ENCODE measurements at places on chromosomes 7 and 10.

DNA sequence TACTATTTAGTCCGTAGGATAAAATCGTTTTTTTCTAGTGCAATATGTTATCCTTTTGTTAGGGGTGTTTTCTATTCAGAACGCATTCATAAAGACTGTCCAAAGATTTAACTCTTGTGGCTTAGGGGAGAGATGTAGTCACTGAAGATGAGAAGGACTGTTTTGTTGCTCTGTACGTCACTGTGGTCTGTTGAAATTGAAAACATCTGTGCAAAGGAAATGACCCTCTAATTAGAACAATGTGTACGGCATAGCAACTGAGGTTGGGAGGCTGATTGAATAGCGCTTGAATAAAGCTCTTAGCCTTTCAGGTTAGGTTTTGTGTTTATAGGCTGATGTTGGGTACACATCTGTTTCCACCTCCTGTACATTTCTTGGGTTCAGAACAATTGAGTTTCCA lies 453.4 kb upstream of the AKR1E2 start:
- no peak for DNase-seq

DNA sequence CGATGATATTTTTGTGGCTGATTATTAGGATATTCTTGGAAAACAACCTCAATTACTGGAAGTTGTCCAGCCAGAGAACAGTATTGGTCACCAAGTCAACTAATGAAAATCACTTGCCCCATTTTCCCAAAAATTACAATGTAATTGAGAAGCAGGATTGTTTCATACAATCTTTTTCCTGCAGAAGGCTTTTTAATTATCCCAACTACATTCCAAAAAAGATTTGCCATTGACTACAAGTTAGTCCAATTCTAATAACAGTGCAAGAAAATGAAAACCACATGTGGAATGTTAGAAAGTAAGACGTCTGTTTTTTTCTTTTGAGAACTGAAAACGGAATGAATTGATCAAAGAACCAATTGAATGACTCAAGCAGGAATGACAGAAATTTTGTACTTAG lies 1195.8 kb downstream of the SORCS1 start:
- DNase-seq = no peak

DNA sequence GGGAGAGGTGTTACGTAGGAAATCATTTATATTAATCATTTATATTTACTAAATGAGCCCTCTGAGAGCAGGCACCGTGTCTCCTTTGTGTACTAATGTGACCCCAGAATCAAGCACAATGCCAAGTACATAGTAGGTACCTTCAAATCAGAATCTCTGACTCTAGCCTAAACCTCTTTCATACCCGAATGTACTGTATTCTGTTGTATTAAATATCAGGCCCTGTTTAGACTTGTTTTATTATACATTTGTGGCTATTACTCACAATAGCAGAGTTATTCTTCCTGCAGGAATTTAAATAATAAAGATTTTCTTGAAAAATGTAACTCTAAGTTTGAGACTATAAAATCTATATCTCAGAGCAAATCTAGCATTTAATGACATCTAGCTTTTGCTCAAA lies 297.3 kb downstream of the EXOC4 start:
- no peak for DNase-seq

GRCh38 chr10:50379616-50380015 lies 128.3 kb upstream of the ASAH2 start:
- no peak for DNase-seq

GRCh38 chr7:155506854-155507337 lies 39.5 kb downstream of the CNPY1 start:
- no peak for DNase-seq

- no peak for DNase-seq
These were observed 197.3 kb upstream of the PODXL start for GRCh38 chr7:131753620-131754222.

- DNase-seq = no peak
These were observed 354.5 kb upstream of the VWC2 start for GRCh38 chr7:49418963-49419362.

- no peak for DNase-seq
These were observed 257.9 kb upstream of the PITRM1 start for GRCh38 chr10:3430501-3430900.

DNA sequence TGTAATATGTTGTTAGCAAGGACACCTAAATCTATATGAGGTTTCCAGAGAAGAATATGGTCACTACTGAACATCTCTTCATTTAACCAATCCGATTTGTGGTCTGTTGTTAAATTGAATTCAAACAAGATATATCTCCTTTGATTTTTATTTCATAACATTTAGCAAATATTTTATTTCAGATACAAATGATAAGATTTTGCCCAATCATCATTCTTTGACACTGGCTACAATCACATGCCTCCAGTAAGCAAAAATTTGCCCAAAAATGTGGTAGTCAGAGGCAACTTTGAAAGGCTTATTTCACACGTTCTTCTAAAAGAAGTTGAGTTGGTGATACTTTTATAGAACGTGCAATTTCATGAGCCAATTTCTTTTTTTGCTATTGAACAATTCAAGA lies 44.7 kb upstream of the AGMO start:
- no peak for DNase-seq

DNA sequence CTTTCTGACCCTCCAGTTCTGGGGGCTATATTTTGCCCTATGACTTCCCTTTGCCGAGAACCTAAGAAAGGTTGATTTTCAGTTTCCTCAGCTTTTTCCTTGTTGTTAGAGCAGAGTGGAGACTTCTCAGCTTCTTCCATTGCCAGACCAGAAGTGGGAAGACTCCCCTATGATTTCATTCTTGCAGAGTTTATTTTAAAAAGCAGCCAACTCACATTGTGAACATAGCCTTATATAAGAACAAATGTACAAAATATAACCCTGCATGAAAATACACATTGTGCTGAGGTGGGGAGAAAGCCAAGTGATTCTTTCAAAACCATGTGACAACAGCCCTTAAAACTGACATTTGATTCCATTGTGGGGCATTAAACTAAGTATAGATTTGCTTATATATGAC lies 33.8 kb upstream of the FZD8 start:
- no peak for DNase-seq

GRCh38 chr7:148720472-148720871 lies 21.8 kb downstream of the CUL1 start:
- DNase-seq = no peak

DNA sequence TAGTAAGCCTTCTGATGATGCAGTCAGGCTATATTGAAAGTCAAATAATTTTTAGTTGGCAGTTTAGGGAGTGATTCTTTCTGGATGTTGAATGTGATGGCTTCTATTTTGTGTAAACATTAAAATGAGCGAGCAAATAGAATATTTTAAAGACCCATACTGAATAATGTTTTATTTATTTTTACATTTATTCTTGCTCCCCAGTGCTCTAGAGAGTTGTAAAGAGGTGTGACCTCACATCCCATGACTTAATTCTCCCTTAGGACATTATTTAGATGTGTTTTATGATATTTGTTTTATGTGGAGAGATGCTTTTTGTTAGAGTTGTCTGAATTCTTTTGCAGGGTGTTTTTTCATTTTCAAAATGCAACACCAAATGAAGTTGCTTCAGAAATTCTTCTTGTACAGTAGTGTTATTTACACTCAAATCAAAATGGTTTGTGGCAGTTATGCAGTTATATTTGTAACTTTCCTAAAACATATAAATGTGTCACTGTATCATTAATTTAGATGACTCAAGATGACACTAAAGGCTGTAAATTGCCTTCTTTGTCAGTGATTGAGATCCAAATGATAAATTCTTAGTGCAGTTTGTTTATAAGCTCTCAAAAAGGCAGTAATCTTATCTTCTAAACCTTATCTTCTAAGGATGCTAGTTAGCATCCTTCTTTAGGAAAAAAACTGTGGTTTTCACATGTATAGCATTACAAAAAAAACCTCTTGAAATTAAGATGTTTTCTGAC lies 12.4 kb downstream of the UMAD1 start:
- DNase-seq = no peak

DNA sequence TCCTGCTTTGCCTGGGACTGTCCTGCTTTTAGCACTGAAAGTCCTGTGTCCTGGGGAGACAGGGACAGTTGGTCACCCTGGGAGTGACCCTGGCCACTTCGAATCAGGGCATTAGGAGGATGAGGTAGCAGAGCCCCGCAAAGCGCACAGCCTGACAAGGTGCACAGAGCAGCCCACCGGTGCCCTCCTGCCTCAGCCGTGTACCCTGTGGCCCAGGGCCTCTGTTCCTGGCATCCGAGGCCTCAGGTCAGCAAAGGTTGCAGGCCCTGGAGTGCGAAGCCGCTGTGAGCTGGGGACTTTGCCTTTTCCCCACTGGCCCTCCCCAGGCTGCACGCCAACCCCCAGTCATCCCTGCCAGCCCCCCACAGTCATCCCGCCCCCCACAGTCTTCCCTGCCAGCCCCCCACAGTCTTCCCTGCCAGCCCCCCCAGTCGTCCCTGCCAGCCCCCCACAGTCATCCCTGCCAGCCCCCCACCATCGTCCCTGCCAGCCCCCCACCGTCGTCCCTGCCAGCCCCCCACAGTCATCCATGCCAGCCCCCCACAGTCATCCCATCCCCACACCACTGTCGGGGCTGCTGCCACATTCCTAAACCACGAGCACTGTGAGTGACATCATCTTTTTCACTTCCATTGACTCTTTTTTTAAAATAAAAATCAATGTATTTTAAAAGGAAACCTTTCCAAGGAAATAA lies 91.8 kb downstream of the RGS10 start:
- no peak for DNase-seq

GRCh38 chr7:140714331-140715040 lies 18.0 kb downstream of the NDUFB2 start:
- no peak for DNase-seq

DNA sequence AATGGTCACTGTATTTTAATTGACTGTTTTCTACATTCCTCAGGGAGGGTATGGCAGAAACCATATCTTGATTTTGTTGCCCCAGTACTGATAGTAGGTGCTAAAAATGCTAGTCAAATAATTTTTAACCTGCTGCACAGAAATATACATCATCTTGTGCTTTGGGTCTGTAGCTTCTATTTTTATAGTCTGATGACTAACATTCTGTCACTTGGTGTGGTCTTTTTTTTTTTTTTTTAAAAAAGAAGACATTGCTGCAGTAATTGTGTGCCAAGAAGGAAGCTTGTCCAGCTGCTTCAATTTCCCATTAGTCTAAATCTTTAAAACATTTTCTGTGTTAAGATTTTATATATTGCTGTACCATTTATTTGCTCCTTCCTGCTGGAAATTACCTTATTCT lies 83.6 kb downstream of the ICA1 start:
- DNase-seq = no peak

DNA sequence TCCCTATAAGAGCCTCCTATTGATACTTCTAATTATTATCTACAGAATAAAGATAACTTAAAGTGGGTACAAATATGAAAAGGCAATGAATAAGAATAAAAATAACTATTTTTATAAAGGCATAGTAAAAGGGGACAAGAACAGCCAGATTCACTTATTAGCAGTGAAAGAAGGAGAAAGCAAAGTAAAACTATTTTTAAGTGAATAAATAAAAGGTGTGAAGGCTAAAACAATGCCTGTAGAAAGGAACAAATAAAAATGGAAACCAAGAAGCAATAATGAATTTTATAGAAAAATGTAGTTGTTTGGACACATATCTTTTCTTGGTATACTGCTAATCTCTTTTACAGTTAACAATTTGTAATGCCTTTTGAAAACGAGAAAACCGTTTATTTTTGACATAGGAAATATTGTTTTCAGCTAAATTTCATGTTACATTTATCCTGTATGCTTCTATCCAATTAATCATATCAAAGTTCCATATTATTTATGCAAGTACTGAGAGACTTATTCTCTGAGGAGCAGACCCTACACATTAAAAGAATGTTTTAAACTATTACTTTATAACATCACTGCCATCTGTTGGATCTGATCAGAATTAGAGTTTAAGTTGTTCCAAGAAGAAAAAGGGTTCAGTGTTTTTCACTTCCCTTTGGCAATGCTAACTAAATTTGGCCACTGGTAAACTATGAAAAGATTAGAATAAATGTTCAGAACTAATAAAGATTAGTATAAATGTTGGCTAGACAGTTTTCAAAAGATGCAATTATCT lies 59.1 kb downstream of the ARMC3 start:
- DNase-seq = no peak

GRCh38 chr7:55534916-55535590 lies 37.2 kb downstream of the VOPP1 start:
- no peak for DNase-seq

DNA sequence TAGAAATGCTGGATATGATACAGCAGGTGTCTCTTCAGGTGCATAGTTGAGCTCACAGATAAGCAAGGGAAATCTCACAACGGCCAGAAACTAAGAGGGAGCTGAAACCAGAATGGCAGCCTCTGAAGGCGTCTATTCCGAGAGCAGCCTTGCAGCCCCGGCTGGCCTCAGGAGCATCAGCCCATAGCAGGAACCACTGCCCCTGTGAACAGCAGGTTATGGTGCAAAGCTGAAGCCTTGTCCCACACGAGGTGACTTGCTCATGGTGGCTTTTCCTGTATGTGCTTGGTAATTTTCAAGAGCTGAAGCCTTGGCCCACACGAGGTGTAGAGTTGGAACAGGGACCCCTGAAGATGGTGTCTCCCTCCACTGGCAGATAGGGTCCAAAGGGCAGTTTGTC lies 33.2 kb downstream of the BNIP3 start:
- no peak for DNase-seq

DNA sequence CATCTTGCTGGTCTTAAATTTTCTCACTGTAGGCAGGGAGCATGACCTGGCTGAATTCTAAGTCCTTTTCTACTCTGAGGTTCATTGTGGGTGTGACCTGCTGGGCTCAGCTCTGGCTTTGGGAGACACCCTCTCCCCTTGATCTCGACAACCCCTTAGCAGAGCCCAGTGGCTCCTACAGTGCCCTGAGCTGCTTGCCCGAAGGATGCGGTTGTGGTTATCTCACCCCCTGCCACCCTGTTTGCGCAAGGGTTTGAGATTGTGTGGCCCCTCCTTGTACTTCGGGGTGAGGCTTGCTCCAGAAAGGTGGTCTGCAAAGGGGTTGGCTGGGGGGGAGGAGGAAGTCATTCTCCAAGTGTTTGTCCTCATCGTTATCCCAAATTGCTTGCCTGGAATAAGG lies 55.3 kb downstream of the TCF7L2 start:
- DNase-seq = no peak

- no peak for DNase-seq
These were observed 81.7 kb downstream of the ABCA13 start for GRCh38 chr7:48252995-48253394.

DNA sequence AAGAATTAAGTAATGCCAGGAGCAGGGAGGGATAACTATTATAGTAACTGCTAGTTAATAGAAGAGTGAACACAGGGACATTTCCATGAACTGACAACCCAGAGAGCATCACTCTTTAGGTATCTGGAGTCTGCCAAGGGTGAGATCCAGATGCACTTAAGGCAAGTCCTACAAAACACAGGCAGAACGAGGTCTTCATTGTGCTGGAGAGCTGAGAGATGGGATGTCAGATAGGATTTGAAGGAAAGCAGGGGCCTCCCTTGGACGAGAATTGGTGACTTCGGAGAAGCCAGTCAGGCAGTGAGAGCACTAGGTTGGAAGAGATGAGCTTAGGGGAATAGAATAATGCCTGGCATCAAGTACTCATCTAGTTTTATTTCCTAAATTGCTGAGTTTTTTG lies 684.5 kb downstream of the GATA3 start:
- DNase-seq = no peak

Data from T-helper 17 cell (primary cell).